ENCODE measurements at places on chromosomes 11 and 22. TPM values are rescaled to one million over a fixed set of nuclear protein-coding genes. Genes with fewer than 3 reads are reported as not detected.

DNA sequence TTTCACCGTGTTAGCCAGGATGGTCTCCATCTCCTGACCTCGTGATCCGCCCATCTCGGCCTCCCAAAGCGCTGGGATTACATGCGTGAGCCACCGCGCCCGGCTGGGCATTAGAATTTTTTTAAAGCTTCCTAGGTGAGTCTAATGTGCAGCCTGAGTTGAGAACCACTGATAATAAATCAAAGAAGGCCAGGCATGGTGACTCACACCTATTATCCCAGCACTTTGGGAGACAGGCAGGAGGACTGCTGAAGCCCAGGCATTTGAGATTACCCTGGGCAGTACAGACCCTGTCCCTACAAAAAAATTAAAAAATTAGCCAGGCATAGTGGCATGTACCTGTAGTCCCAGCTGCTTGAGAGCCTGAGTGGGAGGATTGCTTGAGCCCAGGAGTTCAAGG is 13.7 kb downstream of the MEI1 start:
- no peak for DNase-seq

GRCh38 chr11:125207866-125208425 is 43.4 kb downstream of the PKNOX2 start:
- DNase-seq: no peak

DNA sequence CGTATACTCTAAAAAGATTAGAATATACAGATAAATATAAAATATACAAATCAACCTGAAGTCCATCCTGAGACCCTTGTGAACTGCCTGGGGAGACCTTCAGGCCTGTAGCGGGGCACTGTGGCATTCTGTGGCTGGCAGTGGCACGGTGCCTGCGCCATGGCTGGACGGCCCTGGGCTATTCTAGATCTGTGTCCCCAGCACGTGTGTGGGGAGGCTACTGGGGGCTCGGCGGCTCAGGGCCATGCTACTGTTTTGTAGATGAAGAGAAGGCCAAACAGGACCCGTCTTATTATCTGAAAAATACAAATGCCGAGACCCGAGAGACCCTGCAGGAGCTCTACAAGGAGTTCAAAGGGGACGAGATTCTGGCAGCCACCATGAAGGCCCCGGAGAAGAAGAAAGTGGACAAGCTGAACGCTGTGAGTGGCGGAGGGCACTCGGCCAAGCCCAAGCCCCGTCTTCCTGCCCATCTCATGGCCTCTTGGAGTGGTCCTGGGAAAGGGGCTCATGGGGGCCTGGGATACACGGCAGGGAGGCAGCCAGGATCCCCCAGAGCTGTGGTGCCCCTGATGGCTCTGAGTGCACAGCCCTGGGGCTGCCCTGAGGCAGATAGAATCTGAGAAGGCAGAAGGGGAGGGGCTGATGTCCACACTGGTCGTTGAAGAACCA is 18.8 kb downstream of the PPIL2 start:
- no peak for DNase-seq

Gene PARVG
- total RNA-seq: 0.50 TPM

GRCh38 chr11:104916442-104916841 is 18.2 kb upstream of the CASP12 start:
- DNase-seq: no peak

GRCh38 chr22:34943830-34944229 is 122.1 kb upstream of the ISX start:
- no peak for DNase-seq

Gene SORL1
- 65.5 TPM for total RNA-seq

- DNase-seq: no peak
These were observed 1119.1 kb upstream of the TENM4 start for GRCh38 chr11:80559942-80560341.
